ENCODE measurements at places on chromosomes 2 and 18.
A peak's percentile ranks its signal among the peaks of the same experiment; 100 is the strongest.

DNA sequence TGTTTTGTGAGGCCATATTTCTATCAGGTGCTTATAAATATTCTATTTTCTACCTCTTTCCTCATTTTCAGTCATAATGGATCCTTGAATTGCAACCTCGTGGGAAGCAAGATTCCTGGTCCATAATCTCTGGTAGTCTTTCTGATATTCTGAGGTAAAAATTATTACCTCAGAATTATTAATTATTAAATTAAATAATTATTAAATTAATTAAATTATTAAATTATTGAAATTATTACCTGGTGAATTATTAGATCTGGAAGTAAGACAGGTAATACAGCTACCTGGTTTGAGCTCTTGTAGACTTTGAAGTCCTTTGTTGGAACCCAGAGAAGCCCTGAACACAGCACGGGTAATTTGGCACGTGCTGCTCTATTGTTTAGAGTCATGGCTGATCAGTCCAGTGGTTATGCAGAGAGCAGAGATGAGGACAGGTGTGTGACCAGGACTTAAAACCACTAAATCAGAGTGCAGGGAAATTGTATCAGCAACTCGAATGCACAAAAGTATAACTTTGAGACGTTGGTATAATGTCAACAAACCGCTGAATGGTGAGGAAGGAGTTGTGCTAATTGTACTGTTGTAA lies 46.8 kb upstream of the PTPRM start:
- DNase-seq = no peak

- DNase-seq = no peak
Observed at GRCh38 chr2:174666312-174666711, 68.7 kb upstream of the WIPF1 start.

DNA sequence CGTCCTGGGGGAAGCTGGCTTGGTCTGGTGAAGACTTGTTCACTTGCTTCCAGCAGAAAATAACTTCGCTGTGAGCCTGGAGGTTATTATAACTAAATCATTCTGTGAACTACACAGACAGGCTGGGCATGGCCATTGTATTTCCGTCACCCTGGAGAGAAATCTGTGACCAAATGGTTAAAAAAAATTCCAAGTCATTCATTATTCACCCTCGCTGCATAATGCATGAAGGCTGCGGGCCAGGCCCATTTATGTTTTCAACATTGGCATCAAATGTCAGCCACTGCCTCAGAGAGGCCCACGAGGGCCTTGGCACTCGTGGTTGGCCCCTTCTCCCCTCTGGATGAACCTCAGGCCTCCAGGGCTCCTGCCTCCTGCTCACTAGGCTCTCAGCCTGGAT lies 57.7 kb downstream of the RRM2 start:
- no peak for DNase-seq

GRCh38 chr2:108034843-108035242 lies 48.5 kb downstream of the SLC5A7 start:
- no peak for DNase-seq

DNA sequence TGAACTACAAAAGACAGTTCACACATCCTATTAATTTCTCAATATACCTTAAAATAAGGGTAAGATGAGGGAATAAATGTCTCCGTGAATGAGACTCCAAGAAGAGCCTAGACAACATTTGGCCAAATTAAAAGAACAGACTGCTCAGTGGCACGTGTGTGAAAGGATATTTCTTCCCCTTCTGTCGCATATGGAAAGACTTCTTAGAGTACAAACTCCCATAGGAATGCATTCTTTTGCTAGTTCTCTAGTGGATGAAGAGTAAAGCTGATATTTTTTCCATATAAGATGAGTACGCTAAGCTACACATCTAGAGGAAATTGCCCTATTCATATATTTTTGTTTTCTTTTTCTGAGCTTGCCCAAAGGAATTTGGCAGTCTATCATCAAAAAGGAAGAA lies 710.0 kb upstream of the ID2 start:
- DNase-seq = no peak

- DNase-seq = peak; percentile 35
Observed at GRCh38 chr2:23673830-23674679, 252.9 kb downstream of the ATAD2B start.

DNA sequence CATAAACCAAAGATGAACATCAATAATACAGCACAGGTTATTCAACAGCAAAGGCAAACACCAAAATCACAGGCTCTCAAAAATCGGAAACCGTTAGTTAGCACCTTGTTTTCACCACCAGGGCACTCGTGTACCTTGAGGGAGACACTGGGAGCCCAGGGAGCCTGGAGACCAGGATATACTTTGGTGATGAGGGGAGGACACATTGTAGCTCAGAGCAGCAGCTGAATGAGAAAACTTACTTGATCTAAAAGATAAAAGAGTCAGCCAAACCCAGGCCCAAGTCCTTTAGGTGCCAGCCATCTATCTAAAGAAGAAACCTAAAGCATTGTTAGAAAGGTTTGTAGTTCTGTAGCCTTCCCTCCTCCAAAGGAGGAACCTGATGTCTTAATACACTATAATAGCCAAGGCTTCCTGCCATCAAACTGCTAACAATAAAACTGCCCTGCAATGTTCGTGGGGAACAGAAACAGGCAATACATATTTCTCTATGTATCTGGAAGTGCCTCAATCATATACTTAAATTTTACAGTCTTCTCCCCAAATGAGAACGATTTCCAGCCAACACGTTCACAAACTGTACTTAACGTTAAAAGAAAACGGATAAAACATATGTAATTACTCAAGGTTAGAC lies 19.3 kb downstream of the BCL11A start:
- no peak for DNase-seq

GRCh38 chr2:76692908-76693307 lies 829.3 kb downstream of the LRRTM4 start:
- DNase-seq = no peak

GRCh38 chr2:195238379-195238778 lies 418.6 kb upstream of the SLC39A10 start:
- no peak for DNase-seq

DNA sequence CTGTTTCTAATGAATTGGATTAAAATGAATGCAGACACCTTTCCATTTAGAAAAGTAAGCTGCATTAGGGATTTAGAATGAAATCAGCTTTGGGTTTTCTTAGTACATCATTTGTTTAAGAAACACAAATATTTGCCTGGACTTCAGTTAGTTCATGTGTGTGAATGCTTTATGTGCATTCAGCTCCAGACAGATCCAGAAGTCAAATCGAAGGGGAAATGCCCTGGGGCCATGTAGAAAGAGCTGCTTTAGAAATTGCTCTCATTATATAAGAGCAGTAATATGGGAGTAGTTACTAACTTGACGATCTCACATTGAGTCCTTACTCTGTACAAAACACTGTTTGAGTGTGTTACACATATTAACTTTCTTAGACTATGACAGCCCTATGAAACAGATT lies 88.0 kb upstream of the TTC39C start:
- DNase-seq = no peak

DNA sequence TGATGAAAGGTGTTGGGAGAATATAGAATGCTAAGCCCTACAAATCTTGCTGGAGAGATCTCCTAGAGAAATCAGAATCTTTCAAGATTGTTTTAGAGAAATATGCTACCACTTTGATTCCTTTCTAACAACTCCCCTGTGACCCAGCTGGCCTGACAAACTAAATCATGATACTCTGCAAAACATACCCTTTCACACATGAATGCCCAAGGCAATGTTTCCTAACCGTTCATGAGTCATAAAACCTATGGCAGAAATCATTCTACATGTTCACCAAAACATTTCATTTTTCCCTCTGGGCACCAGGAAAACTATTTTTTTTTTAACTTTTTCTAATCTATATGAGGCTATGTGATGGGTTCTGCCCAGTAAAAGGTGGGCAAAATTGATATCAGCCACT lies 77.8 kb upstream of the SETBP1 start:
- DNase-seq = no peak

DNA sequence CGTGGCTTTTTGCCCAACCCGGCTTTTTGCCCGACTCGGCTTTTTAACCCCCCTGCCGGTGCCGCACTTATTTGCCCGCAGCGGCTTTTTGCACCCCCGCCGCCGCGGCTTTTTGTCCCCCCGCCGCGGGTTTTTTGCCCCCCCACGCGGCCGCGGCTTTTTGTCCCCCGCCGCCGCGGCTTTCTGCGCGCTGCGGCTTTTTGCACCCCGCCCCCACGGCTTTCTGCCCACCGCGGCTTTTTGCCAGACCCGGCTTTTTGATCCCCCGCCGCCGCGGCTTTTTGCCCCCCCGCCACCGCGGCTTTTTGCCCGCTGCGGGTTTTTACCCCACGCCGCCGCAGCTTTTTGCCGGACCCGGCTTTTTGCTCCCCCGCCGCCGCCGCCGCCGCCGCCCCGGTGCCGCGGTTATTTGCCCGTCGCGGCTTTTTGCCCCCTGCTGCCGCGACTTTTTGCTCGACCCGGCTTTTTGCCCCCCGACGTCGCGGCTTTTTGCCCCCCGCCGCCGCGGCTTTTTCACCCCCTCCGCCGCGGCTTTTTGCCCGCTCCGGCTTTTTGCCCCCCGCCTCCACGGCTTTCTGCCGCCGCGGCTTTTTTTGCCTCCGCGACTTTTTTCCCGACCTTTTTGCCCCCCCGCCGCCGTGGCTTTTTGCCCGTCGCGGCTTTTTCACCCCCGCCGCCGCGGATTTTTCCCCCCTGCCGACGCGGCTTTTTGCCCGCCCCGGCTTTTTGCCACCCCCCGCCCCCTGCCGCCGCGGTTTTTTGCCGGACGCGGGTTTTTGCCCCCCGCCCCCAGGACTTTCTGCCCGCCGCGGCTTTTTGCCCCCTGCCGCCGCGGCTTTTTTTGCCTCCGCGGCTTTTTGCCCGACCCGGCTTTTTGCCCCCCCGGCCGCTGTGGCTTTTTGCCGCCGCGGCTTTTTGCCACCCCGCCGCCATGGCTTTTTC lies 2786.5 kb downstream of the RPIA start:
- DNase-seq = no peak

GRCh38 chr18:35030277-35030989 lies 10.8 kb upstream of the MAPRE2 start:
- peak; percentile 72 for DNase-seq

- no peak for DNase-seq
Observed at GRCh38 chr2:72815655-72816278, 10.1 kb downstream of the EXOC6B start.

- DNase-seq = peak; percentile 29
Observed at GRCh38 chr2:241842620-241843211, 16.0 kb downstream of the PDCD1 start.

DNA sequence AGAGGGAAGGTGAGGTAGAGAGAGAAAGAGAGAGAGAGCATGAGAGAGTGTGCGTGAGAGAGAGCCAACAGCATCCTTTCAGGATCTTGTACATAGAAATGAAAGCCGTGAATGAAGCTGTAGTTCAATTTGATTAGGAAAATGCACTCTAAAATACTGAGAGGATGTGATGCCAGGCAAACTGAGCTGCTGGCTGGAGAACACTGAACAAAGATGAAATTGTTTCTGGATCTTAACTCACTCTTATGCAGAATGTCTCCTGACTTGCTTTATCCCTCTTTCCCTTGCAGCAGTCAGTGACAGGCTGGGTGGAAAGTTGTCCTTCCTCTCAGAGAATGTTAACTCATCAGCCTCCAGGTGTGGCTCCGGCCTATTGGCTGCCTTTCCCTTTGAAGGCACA lies 10.7 kb downstream of the LYPD1 start:
- DNase-seq = no peak

DNA sequence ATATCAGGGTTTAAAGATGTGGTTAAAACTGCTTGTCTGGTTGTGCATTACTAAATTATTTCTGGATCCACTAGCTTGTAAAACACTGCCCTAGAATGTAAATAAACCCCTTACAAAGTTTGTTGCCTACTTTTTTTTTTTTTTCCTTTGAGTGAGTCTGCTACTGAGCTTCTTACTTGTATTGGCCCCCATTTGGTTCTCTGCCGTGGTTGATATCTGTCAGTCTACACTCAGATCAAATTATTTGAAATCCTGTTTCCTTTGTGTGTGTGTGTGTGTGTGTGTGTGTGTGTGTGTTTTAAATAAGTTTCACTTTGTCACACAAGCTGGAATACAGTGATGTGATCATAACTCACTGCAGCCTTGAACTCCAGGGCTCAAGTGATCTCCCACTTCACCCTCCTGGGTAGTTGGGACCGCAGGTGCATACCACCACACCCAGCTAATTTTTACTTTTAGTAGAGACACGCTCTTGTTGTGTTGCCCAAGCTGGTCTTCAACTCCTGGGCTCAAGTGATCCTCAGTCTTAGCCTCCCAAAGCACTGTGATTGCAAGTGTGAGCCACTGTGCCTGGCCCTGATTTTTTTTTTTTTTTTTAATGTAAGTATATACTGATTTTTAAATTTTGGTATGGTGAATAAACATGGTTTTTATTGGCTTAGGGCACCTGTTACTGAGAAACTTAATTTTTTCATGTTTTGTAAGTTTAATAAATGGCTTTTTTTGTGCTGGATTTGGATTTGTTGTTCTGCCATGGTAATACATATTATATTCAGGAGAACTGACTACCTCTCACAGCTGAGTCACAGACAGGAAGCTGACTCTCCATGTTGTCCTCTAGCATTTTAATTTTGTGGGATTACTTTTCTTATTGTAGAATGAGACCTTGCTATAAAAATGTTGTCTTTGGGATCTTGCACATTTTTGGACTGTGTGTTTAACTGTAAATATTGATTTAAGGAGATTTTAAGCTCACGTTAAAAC lies 48.5 kb downstream of the MAP4K4 start:
- DNase-seq = no peak

- DNase-seq = no peak
Observed at GRCh38 chr18:78884502-78884901, 95.1 kb upstream of the SALL3 start.

GRCh38 chr2:100852999-100853908 lies 33.3 kb downstream of the NPAS2 start:
- no peak for DNase-seq

GRCh38 chr2:188381614-188382013 lies 89.9 kb downstream of the GULP1 start:
- DNase-seq = peak; percentile 1

GRCh38 chr2:38093527-38094165 lies 17.7 kb upstream of the CYP1B1 start:
- DNase-seq = no peak

DNA sequence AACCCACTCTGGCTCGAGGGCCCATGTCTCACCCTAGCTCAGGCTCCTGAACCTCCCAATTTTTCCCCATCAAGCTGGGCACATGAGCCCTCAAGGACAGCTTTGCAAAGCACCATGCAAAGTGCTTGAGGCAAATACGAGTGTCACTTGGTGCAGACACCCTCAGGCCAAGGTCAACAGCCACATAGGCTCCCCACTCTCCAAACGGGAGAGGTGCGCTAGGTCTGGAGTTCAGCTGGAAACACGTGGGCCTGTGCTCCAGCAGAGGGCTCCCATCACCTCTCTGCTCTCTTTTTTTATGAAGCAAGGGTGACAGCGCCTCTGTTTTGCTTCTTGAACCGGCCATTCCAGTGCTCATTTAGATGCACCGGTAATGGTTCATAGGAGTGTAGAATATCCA lies 11.9 kb upstream of the ARHGAP25 start:
- DNase-seq = no peak

DNA sequence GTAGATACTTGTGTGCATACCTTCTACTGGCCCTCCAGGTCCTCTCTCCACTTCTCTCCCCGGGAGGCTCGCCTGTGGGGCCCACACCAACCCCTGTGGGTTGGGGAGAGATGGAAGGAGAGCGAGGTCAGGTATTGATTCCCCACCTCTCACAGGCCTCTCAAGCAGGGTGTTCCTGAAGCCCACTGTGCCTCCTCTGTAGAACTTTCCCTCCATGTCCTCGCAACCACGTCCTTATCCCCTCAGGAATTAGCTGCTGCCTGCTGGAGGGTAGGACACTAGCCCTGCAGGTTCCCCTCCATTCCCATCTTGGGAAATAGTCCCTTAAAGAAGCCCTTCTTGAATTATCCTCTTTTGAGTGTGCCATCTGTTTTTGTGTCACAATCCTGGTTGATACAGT lies 38.9 kb upstream of the KLF11 start:
- no peak for DNase-seq

GRCh38 chr2:173964565-173965371 lies 405 bp downstream of the SP3 start:
- peak; percentile 87 for DNase-seq

Measured in small intestine (tissue), 16 donors.